KBM-7 (cell line): ENCODE measurements at places on chromosomes 7 and 10.

DNA sequence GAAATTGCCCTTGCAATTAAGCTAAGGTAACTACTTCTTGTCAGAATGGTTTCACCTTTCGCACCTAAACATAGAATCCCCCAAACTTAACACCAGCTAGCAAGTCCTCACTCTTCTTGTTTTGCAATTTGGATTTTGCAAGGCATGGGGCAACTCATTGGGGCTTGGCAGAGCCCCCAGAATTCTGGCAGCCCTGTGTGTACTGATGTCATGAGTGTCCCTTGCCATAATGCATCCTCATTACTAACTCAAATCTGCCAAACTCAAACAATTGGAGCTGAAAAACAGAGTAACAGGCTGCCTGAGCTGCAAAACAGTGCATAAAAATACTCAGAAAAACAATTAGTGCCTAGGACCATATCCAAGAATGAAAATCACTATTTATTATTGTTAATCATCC lies 7.9 kb upstream of the XPNPEP1 start:
- DNase-seq, result no peak

DNA sequence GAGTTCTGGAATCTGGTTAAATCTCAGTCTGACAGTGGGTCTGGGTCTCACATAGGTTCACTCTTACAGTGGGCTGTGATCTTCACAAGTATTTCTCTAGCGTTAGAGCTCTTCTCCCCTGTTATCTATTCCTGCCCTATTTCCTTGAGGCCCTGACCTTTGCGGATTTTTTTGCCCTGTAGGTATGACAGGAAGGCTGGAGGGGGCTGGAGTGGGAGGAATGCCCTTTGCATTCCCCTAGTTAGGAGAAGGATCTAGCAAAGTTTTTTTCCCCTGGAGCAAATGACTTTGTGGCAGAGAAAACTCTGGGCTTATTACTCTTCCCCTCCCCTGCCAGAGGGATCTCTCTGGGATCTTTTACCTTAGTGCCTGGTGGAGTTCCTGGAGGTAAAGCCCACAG lies 49.2 kb downstream of the GALNT11 start:
- DNase-seq, result no peak

- DNase-seq, result no peak
Observed at GRCh38 chr10:78828647-78829539, 239.9 kb upstream of the ZMIZ1 start.

DNA sequence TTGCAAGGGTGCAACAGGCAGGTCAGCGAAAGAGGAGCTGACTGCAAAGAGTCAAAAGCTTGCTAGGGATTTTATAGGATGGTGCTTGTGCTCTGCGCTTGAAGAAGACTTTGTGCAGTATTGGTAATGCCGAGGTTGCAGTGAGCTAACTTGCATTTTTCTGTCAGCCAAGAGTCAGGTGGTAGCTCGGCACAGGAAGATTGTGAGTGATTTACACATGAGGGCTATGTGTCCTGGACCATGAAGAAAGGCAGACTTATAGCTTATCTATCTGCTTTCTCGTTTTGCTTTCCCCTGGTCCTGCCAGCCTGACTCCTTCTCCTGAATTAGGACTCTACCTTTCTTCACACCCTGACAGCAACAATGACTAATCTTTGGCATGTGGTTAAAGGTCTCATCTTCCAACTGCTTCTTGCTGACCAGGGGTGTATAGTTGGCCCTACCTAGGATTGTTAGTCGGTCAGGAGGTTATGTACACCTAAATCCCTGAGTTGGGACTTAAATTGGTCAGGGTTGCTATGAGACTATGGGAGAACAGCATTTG lies 4.1 kb upstream of the SYPL1 start:
- DNase-seq, result no peak

- no peak for DNase-seq
Observed at GRCh38 chr7:158187694-158187994, 400.0 kb downstream of the PTPRN2 start.

- DNase-seq, result no peak
Observed at GRCh38 chr7:32494946-32495297, 367 bp upstream of the AVL9 start.
